ENCODE measurements at places on chromosomes 5 and 9.
A peak's percentile ranks its signal among the peaks of the same experiment; 100 is the strongest.

GRCh38 chr5:99054972-99055371 lies 126.2 kb upstream of the CHD1 start:
- DNase-seq: no peak

DNA sequence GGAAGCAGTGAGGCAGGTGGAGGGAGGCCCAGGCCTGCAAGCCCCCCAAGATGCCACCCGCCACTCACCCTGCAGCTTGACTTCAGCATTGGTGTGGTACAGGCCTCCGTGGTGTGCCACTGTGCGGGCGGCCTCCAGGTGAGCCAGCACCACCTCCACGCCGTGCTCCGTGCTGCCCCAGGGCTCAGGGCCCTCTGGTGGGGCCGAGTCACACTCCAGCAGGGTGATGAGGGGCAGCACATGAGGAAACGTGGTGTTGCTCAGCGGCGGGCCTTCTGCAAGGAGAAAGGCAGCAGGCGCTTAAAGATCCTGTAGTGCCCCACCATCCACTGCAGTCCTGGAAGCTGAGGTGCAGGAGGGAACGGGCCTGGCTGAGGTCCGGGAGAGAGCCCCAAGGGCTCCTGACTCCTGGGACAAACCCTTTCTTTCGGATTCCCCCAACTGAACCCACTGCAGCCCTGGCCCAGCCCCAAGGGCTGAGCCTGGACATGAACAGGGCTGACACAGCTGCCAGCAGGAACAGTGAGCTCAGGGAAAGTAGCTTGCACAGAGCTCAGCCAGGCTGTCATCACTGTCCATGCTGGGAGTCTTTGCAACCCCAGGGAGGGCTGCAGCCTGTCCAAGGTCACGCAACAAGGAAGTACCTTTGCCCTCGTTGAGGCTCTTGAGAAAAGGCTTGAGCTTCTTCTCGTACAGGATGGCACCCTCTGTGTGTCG lies 4.7 kb upstream of the TOR2A start:
- no peak for DNase-seq

DNA sequence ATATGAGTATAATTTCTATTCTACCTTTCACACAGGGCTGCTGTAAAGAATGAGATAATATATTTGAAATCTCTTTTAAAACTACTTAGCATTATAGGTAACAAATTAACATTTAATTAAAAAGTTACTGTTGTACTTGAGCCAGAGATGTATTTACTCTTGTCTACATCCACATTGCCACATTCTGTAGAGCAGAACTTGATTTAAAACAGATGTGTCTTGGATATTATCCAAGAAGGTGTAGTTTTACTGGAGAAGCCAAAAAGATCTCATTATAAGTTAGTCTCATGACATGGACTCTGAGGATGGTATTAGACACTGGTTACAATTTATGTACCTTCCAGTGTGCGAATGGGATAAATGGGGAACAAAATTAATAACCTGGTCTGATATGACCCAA lies 293.1 kb upstream of the CCNH start:
- DNase-seq: no peak

GRCh38 chr5:133483406-133484090 lies 128.8 kb downstream of the FSTL4 start:
- DNase-seq: no peak

DNA sequence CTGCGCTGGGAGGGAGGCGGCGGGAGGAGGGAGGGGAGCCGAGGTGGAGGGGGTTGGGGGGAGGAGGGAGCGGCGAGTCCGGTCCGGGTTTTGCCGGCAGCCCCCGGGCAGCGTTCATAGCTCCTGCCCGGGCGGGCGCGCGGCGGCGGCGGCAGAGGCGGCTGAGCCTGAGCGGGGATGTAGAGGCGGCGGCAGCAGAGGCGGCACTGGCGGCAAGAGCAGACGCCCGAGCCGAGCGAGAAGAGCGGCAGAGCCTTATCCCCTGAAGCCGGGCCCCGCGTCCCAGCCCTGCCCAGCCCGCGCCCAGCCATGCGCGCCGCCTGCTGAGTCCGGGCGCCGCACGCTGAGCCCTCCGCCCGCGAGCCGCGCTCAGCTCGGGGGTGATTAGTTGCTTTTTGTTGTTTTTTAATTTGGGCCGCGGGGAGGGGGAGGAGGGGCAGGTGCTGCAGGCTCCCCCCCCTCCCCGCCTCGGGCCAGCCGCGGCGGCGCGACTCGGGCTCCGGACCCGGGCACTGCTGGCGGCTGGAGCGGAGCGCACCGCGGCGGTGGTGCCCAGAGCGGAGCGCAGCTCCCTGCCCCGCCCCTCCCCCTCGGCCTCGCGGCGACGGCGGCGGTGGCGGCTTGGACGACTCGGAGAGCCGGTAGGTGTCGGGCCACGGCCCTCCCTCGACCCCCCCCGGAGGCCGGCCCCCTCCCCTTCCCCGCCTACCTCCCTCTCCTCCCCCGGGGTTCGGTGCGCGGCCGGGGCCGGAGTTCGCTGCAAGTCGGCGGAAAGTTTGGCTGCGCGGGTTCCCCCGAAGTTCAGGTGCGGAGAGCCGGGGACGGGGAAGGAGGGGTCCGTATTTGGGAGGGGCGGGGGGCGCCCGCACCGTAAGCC lies at the start of gene CXXC5:
Gene CXXC5 (plus strand): TSS at position 145 of the 877 bp plus-strand sequence. CDS start 32,175 bp downstream, outside the sequence.
- DNase-seq: no peak

DNA sequence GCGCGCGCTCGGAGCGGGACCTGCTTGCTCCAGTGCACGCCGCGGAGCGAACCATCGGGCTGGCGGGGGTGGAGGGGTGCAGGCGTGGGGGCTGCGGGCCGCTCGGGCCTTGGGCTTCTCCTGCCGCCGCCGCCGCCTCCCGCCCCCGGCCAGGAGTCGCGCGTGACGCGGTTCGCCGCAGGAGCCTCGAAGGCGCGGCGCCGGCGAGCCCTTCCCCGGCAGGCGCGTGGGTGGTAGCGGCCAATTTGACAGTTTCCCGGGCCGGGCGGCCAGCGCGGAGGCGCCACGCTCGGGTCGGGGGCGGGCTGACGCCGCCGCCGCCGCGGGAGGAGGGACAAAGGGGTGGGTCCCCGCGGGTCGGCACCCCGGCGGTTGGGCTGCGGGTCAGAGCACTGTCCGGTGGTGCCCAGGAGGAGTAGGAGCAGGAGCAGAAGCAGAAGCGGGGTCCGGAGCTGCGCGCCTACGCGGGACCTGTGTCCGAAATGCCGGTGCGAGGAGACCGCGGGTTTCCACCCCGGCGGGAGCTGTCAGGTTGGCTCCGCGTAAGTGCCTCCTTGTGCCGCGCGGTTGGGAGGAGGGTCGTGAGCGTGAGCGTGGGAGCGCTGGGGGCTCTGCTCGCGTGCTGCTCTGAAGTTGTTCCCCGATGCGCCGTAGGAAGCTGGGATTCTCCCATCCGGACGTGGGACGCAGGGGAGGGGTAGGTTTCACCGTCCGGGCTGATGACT lies at the start of gene TJP2:
Gene TJP2 (plus strand): TSS at position 387 of the 725 bp plus-strand sequence. CDS start 96 bp downstream, at position 483.
- peak; percentile 13 for DNase-seq

GRCh38 chr5:89842531-89842930 lies 567.0 kb downstream of the CETN3 start:
- DNase-seq: no peak

GRCh38 chr9:6620796-6621195 lies 24.7 kb downstream of the GLDC start:
- no peak for DNase-seq

DNA sequence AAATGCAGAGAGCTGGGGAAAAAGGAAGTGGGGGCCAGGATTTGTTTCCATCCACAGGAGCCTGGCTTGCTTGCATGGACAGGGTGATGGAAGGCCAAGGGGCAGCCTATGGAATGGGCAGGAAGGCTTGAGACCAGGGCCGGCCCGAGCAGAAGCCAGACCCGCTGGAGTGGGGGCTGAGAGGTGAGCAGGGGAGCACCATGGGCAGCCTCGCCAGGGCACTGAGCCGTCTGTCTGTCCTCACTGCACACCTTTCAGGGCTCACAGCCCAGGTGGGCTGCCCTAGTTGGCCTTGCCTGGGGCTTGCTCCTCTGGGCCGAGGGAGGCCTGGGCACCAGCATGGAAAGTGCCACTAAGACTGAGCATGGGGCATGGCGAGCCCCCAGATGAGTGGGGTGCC lies 58.6 kb upstream of the CNOT6 start:
- DNase-seq: no peak

GRCh38 chr5:66689522-66690220 lies 93.5 kb downstream of the MAST4 start:
- DNase-seq: no peak

DNA sequence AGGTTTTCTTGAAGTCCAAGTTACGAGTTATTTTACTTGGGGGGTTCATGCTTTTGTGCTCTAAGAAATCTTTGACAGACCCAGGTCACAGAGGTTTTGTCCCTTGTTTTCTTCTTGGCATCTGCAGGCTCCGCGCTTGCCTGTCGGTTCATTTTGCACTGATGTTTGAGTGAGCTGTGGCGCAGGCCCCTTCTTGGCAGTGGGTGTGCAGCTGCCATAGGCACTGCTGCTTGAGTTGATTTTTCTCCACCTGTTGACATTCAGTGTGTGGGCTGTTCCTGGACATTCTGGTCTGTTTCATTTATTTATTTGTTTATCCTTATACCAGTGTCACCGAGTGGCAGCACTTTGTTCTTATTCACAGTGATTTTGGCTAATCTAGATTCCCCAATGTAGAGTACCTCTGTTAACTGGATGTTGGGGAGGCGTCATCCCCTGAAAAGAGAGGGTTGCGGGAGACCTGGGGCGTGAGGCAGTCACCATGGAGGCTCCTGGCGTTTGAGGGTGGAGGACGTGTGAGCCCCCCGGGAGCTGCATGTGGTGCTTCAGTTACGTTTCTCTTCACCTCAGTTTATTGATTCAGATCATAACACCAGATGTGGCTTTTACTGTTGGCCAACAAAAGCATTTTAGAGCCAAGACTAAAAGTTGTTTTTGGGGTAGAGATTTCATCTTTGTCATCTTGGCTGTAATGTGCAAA lies 121.4 kb upstream of the CACNA1B start:
- DNase-seq: no peak

DNA sequence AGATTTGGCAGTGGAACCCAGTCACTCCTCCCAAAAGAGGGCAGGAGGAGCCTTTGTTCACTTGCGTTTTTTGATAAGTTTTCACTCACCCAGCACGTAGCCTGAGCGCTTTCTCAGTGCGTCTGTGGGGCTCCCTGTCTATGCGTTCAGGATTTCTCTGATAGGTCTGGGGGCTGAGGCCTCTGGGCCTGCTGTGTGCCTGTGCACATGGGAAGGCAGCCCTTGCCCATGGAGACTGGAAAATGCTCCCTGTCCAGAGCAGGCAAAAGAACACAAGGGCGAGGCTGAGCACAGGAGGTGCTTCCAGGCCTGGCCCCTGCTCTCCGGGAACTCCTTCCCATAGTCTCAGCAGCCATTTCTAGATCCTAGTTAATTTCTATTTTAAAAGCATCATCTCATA lies 249.9 kb downstream of the FSTL4 start:
- no peak for DNase-seq

DNA sequence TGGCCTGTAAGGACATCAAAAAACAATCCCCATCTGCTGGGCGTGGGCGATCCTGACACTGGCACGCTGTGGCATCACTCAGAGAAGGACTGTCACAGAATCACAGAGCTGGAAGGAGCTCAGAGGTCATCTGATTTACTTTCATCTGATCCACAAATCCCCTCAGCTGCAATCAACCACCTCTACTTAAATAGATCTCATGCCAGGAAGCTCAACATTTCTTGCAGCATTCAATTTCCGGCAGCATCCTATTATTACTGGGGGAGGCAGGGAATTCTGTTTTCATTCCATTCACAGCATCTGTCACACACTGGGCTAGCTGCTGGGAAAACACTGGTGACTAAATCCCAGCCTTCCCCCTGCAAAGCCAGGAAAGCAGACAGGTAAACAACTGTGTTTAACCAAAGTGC lies 38.3 kb downstream of the RETREG1 start:
- no peak for DNase-seq

- DNase-seq: no peak
These were observed 42.4 kb downstream of the OSTF1 start for GRCh38 chr9:75130621-75131230.

- no peak for DNase-seq
These were observed 231.3 kb downstream of the SEMA5A start for GRCh38 chr5:9314558-9314957.

- DNase-seq: no peak
These were observed 629.8 kb upstream of the WWC1 start for GRCh38 chr5:167661605-167662004.

GRCh38 chr5:44891116-44891515 lies 82.4 kb downstream of the MRPS30 start:
- no peak for DNase-seq

DNA sequence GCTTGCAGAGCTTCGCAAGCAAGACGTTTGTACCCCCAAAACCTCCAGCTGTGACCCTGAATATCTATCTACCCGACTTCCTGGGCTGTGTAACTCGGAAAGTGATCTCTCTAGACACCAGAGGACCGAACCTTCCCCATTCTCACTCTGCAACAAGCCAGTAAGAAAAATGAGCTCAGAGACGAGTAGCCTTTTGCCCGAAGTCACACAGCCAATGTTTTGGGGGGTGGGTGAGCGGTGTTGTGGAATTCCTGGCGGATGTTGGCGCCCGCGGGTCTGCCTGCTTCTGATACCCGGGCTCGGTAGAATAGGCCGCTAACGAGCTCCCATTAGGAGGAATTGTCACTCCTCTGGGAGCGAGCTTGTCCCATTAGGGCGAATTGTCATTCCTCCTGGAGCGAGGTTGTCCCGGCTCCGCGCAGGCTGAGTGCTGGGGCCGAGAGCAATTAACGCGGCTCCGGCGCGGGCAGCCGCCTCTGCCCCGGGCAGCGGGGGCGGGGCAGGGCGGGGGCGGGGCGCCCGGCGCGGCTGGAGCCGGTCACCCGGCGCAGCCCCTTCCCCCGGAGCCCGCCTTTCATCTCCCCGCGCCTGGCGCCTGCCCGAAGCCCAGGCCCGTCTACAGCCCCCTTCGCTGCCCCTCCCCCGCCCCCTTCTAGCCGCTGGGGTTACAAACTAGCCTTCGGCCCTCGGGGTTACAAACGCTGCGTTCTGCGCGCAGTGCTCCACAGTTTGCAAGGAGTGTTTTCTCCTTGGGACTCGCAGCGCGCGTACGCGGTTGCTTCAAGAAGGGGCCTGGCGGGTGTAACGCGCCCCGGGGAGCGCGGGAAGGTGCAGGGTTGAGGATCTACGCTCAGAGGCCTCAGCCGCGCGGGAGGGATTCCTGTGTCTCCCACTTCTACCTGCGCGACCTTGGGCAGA lies 3.5 kb upstream of the MSX2 start:
- no peak for DNase-seq

- no peak for DNase-seq
These were observed 53.9 kb downstream of the SNX18 start for GRCh38 chr5:54571462-54571861.

- no peak for DNase-seq
These were observed 45.6 kb downstream of the COL15A1 start for GRCh38 chr9:98989036-98990000.

GRCh38 chr9:84045481-84046097 lies 65.0 kb downstream of the RMI1 start:
- DNase-seq: no peak

GRCh38 chr5:65070026-65070425 lies 301.3 kb downstream of the CWC27 start:
- no peak for DNase-seq

- peak; percentile 43 for DNase-seq
These were observed 13.1 kb downstream of the LRRC26 start for GRCh38 chr9:137156567-137157375.

- no peak for DNase-seq
These were observed 80.5 kb upstream of the LMX1B start for GRCh38 chr9:126532951-126533925.
